Activated CD4-positive, alpha-beta T cell treated with anti-CD3 and anti-CD28 coated beads, Interleukin-2, amount 50 U/mL, for 16 hours (primary cell): ENCODE measurements at places on chromosomes 7 and 10.
A peak's percentile ranks its signal among the peaks of the same experiment; 100 is the strongest.

DNA sequence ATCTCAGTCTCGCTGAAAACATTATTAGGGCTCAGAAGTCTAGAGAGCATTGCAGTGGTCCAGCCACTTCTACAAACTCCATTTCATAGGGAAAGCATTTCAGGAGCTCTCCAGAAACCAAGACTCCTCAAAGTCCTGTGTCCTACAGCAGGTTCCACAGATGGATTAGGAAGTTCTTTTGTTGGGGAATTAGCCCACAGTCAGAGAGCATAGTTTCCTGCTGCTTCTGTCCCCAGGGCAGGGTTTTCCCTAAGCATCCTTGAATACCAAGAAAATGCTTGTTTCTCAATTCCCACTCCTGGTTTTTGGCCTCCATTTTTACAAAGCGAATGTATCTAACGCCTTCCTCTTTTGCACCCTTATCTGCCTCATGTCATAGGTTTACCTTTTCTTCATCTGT lies 235.9 kb upstream of the PODXL start:
- DNase-seq = no peak

DNA sequence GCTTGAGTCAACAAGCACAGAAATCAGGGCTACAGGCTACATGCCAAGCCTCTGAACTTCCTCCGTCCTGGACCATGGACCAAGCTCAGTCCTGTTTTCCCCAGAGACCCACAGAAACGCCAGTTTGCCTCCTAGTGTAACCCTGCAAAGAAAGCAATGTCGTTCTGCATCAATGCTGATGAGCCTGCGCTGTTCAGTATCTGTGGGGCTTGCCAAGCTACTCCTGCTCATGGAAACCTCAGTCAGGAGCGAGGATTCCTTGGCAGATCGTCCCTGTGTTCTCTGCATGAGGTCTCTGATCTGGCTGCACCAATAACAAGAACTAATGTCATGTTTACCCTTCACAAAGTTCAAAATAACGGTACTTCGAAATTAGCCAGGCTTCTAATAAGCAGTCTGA lies 495.5 kb upstream of the C7orf33 start:
- no peak for DNase-seq

GRCh38 chr7:157522189-157522588 lies 185.4 kb downstream of the DNAJB6 start:
- no peak for DNase-seq

- no peak for DNase-seq
Observed at GRCh38 chr7:93860261-93860660, 30.3 kb downstream of the TFPI2 start.

- DNase-seq = no peak
Observed at GRCh38 chr7:67616517-67616916, 619.9 kb downstream of the TYW1 start.

GRCh38 chr7:141701489-141702046 lies 398 bp downstream of the DENND11 start:
- peak; percentile 68 for DNase-seq

GRCh38 chr7:68324621-68325020 lies 1273.7 kb upstream of the AUTS2 start:
- no peak for DNase-seq

GRCh38 chr7:80851896-80852476 lies 66.9 kb downstream of the SEMA3C start:
- DNase-seq = no peak

DNA sequence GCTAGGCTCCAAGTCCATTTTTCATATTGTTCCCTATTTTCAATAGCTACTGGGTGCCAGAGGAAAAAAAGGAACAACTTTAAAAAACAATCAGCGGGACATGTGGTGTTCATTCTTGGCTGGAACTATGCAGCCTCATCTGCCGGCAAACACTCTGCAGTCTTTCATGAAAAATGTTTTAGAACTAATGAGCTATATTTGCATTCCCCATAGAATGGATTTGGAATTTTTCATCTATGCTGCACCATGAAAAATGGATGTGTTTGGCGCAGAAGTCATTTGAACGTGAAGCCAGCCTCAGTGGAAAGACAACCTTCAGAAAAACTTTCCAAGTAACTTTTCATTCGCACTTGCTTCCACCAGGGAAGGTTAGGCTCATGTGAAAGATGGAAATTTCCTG lies 270.5 kb downstream of the SKAP2 start:
- DNase-seq = no peak

DNA sequence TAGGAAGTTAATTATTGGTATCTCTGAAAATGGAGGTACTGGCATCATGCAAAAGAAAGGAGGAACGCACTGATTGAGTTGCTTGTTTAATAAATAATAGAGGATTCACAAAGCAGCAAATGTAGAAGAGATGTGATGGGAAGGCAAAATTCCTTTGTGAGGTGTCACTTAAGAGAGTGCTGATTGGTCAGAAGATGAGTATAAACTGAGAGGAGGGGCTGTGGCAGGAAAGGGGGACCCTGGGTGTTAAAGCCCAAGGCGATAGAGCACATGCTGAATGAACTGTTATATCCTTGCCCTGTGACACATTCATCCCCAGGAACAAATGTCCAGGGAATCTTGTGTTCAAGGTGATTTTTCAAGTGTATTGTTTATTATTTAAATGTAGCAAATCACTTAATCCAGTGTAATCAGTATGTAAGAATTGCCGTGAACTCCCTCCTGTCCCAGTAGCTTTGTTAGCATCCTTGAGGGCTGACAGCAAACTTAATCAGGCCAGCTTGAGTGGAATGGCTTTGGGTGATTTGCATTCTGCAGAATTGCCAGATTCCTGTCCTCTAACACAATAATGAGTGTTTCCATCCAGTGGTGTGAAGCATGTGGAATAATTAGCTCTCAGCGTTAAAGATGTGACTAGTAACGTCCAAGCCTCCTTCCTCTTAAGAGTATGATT lies 111.9 kb downstream of the CHN2 start:
- no peak for DNase-seq

DNA sequence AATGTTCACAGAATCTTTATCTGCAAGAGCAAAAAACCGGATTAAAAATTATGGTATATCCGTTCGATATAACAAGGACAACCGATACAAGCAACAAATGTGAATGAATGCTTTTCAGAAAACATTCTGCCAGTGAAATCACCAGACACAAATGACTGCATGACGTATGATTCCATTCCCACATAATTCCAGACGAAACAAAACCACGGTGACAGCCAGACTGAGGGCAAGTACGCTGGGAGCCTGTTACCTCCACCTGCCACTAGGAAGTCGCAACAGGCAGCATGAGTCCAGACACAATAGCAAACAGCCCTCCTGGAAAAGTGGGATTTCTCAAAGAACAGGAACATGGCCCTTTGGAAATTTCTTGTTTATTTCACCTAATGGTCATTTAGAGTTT lies 41.7 kb downstream of the MAD1L1 start:
- no peak for DNase-seq

GRCh38 chr10:71135236-71135635 lies 77.1 kb upstream of the UNC5B start:
- DNase-seq = no peak

- no peak for DNase-seq
Observed at GRCh38 chr7:133587903-133588302, 335.0 kb downstream of the EXOC4 start.

DNA sequence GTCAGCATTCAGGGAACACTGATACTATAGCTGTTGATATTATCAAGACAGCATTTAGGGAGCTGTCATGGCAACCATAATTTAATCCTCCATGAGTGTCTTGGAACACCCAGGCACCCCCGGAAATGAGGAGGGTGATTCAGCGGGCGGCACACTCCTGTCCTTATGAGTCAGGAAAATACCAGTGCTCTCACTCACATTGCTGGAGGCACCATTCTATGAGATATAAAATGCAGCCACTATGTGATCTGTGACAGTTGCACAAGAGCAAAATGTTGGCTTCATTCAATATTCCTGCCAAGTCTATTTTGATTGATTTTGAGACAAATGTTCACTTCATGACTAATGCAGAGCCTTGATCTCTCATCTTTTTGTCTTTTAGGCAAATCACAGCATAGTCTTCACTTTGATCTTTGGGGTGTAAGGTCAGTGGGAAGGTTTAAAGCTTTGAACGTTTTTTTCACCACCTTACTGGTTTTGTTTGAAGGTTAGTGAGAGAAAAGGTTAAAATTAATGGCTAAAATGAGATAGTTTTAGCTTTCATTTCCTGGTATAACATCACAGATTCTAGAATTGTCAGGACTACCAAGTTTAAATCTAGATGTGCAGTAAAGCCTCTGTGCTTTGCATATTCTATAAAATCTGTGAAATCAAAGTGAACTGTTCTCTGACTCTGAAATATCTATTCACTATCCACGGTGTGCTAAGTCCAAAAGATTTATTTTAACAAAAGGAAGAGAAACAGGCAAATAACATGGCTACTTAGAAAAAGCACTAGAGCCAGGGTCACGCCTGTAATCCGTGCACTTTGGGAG lies 12.4 kb upstream of the ARHGAP12 start:
- no peak for DNase-seq

DNA sequence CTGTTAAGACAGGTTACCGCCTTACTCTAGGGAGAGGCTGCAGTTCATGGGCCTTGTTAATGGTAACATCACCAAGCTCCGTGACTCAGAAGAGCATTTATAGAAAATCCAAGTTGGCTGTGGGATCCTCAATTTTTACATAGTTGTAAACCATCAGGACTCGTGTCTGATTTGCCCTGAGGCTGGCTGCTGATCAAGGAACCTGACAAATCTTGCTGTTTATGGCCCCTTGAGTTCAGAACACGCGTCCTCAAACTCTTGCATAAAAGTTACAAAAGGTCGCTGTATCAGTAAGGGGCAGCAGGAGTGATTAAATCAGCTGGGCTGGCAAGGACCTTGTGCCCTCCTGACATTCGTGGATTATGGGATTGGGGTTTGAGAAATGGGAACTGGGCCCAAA lies 4.6 kb downstream of the SLC13A4 start:
- DNase-seq = no peak

DNA sequence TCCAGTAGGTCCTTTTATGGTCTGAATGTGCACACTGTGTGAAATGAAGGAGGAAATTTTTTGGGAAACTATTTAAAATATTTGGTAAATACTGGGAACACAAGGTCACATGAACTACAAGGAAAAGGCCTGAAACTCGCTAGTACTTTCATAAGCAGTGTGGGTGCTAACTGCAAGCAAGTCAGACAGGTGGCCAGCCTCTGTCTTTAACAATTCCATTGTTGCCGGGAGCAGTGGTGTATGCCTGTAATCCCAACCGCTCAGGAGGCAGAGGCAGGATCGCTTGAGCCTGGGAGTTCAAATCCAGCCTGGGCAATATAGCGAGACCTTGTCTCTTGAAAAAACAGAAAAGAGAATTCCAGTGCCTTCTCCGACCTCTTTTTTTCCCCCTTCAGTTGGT lies 37.5 kb downstream of the SMURF1 start:
- DNase-seq = no peak

- no peak for DNase-seq
Observed at GRCh38 chr7:86970986-86971385, 88.5 kb downstream of the ELAPOR2 start.

DNA sequence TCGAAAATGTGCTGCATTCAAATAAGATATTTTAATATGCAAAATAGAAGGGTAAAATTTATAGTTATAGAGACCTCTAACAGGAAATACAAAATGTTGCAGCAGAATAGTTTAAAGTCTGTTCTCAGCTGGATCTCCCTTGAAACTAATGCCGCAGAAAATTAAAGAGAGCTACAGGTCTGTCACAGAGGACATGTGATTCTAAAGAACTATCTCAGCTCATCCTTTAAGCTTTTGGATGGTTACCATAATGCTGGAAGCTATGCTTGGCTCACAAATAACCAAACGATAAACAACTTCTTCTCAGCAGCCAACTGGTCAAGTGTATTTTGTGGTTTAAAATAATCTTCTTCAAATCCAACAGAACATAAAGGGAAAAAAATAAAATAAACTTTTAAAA lies 353.0 kb downstream of the PARD3 start:
- no peak for DNase-seq

DNA sequence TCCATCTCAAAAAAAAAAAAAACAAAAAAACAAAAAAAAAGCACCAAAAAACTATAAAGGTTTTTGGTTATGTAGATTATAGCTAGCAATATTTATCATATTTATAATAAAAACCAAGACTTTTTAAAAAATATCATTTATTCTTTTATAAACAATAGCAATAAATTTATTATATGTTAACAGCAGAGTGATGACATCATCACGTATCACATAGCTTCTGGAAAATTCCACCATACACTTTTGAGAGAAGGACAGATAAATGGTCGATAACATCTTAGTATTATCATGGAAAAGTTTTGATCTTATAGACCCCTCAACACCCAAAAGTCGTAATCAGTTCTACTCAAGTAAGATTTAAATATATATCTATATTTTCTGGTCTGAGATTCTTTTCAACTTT lies 33.2 kb upstream of the IL15RA start:
- DNase-seq = no peak

DNA sequence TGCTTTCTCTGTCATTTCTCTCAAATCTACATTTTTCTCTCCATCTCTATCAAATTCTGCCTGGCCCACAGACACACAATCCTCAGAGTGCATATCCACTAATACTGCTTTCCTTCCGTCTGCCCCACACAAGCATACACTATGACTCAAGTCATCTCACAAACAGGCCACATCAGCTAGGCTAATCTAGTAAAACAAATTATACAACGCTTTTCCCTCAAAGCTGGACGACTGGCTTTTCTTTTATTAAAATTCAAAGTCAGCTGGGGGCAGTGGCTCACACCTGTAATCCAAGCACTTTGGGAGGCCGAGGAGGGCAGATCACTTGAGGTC lies 161.1 kb downstream of the FAM107B start:
- DNase-seq = no peak

- DNase-seq = no peak
Observed at GRCh38 chr10:128527711-128528110, 401.5 kb upstream of the MKI67 start.

DNA sequence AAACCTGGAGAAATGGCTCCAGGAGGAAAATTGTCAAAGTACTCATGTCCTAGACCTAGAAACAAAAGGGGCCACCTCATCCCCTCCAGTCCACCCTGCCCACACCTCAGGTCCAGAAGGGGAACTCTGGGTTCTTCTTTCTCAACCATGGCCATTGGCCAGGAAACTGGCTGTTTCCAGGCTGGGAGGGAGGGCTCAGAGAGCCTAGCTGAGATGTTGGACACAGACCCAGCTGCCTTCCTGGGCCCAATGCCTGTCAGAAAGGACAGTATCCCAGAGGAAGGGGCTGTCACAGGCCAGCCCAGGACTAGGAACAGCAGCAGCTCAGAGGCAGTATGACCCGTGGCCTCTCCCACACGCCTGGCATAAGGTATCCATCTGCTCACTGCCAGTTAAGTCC lies 9.6 kb downstream of the GRID1 start:
- DNase-seq = no peak

DNA sequence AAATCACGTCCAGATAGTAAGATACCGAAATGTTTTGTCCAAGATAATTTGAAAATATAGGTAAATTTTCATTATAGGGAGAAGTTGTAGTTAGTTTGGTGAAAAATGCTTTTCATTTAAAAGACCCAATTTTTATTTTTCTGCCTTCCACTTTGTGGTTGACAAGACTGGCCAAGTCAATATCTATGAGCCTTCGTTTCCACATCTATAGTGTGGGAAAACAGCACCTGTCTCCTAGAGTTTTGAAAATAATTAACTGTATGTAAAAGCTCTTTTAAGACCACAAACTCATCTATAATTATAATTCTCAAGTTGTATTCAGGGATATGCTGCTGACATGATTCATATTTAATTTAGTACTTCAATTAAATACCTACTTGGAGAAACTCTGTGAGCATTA lies 102.8 kb downstream of the VWC2 start:
- no peak for DNase-seq
